ENCODE measurements at places on chromosomes 11 and 22.
A peak's percentile ranks its signal among the peaks of the same experiment; 100 is the strongest.

- DNase-seq = no peak
Observed at GRCh38 chr11:64372802-64373597, 14.0 kb downstream of the RPS6KA4 start.

DNA sequence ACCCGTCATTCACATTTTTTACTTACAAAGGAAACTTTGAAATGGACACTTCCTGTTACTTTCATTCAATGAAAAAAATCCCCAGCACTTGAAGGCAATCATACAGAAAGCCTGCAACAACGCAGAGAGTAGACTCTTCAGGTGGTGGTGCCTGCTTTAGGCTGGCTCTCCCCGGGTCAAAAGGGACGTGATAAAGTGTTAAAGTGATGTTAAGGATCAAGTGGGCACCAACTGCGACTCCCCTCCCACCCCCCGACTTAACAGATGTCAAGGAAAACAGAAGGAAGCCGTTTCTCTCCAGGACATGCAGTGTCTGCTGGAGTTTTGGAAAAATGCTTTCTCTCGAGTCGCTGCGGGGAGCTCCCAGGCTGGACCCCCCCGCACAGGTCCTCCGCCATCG lies 414 bp upstream of the PNPLA3 start:
- DNase-seq = peak; percentile 23

GRCh38 chr11:13826505-13827278 lies 135.8 kb upstream of the SPON1 start:
- DNase-seq = no peak

GRCh38 chr11:15483205-15483604 lies 368.5 kb downstream of the INSC start:
- no peak for DNase-seq

DNA sequence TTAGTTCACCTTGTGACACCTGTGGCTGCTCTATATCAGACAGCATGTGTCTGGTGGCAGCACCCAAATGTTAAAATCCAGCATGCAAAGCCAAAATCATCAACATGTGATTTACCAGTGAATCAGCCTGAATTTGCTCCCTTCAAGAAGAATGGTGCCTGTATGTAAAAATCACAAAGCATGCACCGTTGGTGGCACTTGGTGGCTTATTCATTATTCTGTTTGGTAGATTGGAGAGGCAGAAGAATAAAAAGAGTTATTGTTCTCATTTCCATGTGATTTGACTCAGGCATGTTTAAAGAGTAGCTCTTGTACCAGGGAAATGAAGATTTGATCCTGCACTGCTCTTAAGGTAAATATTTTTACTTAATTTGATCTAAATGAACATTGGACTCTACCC lies 143.9 kb upstream of the MPPED2 start:
- DNase-seq = no peak

DNA sequence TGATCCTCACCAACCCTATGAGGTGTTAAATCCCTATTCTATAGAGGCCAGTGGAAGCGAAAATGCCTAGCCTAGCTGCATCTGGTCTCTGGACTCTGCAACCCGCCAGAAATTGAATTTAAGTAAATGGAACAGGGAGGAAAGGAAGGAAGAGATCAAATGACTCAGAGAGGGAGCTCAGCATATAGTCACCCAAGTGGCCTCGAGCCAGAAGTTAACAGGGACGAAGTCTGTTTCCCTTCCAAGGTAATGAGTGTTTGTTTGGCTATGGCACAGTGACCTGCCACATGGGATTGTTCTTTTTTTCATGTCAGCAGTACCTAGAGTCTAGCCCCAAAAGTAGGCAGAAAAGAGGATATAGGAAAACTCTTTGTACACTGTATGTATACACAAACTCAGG lies 66.3 kb downstream of the PAK1 start:
- DNase-seq = peak; percentile 78

GRCh38 chr11:106794058-106794457 lies 224.2 kb downstream of the GUCY1A2 start:
- DNase-seq = no peak

DNA sequence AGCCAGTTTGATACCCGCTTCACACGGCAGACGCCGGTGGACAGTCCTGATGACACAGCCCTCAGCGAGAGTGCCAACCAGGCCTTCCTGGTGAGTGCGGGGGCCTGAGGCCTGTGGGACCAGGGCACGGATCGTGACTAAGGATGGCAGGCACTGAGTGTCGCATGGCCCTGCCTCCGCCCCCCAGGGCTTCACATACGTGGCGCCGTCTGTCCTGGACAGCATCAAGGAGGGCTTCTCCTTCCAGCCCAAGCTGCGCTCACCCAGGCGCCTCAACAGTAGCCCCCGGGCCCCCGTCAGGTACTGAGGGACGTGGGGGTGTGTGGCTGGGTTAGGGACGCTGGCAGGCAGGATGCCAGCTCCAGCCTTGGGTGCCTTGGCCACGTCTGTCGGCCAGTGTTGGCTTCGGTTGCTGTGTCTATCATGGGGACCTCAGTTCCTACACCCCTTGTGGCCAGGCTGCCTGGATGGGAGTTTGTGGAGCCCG lies 3.0 kb downstream of the PTPRCAP start:
- no peak for DNase-seq

DNA sequence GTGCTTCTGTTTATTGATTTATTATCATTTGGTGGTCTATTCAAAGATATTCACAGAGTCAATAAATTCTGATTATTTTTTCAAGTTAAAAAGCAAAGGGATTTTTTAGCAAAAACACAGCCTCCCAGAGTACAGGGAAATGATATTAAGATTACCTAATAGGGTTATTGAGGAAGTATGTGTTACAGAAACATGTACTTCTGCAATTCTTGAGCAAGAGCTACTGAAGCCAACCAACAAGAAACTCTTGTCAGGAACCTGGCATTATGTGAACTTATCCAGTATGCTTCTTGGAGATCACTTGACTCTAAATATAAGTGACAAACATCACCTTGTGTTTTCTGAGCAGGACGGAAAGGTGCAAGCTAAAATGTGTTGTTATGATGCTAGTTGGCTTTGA lies 42.0 kb upstream of the CARD18 start:
- peak; percentile 96 for DNase-seq

GRCh38 chr11:44065841-44066731 lies at the start of gene ACCS:
ACCS (plus strand) TSS chr11:44066270; CDS start chr11:44067628, 1,358 bp downstream.
- DNase-seq = peak; percentile 93

DNA sequence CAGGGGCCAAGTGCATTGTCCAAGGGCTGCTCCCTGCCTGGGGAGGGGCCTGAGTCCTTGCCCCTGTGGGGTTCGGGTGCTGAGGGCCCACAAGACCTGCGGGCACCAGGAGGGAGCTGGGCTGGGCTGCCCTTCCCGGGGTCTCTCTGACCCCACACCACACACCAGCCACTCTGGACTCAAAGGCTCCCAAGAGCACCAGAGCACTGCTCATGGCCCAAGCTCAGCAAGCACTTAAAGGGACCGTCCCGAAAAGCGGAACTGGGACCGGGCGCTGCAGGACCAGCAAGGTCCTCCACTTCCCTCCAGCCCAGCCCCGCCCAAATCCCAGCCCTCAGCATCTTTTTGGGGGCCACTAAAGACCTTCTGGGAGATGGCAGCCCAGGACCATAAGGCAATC lies 5.3 kb downstream of the LSP1 start:
- DNase-seq = peak; percentile 57

GRCh38 chr22:37007651-37008050 lies 11.6 kb downstream of the TST start:
- DNase-seq = peak; percentile 5

DNA sequence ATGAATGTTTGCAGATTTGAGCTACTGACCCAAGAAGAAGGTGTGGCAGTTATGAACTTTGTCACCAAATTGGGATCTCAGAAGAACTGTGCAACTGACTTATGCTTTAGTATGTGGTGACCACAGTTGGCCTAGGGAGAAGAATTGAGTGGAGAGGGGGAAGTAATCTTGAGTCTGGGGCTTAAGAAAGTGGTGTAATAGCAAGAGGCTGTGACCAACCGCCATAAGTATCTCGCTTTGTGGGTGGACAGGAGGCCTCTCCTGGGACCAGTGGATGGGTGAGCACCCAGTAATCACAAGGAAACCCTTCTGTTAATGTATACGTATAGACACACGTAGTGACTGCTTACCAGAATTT lies 12.7 kb upstream of the IL10RA start:
- no peak for DNase-seq

- DNase-seq = no peak
Observed at GRCh38 chr11:13114566-13115379, 105.7 kb downstream of the RASSF10 start.

DNA sequence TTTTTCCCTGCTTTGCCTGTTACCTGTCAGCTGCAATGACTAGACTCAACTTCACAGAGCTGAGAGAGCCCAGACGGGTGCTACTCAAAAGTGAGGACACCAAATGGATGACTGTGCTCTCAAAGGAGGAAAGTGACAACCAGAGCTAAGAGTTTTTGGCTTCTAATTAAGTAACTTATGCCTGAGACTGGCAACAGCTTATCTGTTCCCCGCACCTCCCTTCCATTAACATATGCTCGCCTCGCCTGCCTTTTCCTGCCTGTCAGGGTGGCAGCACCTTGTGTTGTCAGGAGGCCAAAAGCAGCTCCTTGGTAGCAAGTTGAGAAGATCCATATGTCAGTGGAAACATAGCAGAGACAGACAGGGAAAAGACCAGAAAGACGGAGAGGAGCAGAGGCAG lies 573.9 kb upstream of the KIRREL3 start:
- no peak for DNase-seq

DNA sequence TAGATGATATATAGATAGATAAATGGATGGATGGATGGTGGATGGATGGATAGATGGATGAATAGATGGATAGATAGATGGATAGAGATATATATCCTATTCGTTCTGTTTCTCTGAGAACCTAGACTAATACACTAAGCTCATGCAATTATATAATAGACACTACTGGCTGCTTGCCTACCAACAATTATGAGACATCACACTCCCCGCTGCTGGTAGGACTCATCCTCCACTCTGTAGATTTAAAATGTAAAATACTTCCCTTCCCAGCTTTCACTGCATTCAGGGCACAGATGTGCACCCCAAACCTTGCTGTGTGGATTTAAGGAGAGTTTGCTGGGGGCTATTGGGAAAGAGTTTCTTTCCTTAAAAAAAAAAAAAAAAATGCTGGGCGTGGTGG lies 28.3 kb upstream of the RCN1 start:
- no peak for DNase-seq

DNA sequence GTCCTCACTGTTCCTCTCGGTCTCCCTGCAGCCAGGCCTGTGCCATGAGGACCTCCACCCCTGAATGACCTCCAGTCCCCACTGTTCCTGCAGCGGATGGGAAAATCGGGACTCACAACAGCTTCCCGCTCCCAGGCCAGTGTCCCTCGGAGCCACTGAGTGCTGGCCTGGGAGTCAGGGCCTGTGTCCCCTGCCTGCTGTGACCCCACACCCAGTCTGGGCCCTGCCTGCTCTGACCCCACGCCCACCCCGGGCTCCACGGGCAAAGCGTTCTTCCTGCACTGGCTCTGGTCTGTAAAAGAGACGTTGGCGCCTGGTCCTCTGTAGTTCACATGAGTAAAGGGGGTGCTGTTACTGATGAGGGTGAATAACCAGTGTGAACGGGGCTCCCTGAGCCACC lies 73.0 kb upstream of the SHISAL1 start:
- DNase-seq = no peak

- no peak for DNase-seq
Observed at GRCh38 chr11:30635401-30635989, 49.3 kb upstream of the MPPED2 start.

GRCh38 chr11:44634401-44635281 lies 69.2 kb downstream of the CD82 start:
- no peak for DNase-seq

DNA sequence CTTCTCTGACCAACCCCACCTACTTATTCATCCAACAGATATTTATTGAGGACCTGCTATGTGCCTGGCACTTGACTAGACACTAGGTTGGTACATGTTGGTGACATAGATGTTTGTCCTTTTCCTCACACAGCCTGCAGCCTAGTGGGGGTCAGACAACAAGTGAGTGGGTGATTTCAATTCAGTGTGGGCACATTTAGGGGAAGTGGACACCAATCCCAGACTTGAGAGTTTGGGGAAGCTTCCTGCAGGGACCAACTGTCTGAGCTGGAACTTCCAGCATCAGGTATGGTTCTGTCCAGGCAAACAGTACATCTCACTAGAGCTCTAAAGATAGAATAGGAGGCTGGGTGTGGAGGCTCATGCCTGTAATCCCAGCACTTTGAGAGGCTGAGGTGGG lies 5.8 kb upstream of the BCL9L start:
- DNase-seq = no peak

DNA sequence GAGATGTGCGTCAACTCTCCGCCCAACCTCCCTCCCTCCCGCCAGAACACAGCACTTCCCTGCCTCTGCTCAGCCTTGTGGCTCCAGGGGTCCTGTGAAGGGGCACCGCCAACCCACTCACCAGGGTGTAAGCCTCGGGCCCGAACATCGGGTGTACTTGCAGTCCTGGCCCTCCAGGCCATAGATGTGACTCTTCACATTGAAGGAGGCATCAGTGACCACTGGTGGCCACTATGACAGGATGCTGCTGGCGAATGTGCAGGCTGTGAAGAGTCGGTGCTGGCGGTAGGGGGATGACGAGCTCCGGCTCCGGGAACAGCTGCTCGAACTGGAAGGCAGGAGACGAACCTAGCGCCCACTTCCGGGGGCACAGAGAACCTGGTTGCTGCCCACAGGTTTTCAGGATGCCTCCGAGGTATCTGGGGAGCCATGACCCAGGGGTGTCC lies 97.4 kb downstream of the MED15 start:
- no peak for DNase-seq

GRCh38 chr11:122440811-122441665 lies 214.5 kb upstream of the UBASH3B start:
- DNase-seq = no peak

GRCh38 chr22:20137671-20138416 lies 6.2 kb downstream of the ZDHHC8 start:
- no peak for DNase-seq

DNA sequence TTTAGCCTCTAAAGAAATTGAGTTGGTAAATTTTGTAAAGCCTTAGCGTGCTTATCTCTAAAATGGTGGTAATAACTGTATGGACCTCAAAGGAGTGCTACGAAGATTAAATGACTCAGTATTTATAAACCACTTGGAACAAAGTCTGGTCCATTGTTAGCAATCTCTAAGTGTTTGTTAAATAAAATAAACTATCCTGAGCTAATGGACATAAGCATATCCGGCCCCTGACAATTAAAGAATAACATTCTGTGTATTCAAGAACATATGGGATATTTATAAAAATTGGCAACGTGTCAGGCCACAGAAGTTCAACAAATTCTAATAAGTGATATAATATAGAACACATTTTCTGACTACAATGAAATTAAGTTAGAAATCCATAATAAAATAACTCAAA lies 71.0 kb downstream of the MYEOV start:
- DNase-seq = no peak

- no peak for DNase-seq
Observed at GRCh38 chr22:18984564-18984963, 48.5 kb upstream of the PRODH start.

- peak; percentile 86 for DNase-seq
Observed at GRCh38 chr11:96230686-96231085, 112.3 kb downstream of the MAML2 start.
